ENCODE measurements at places on chromosomes 11 and 22.

- no peak for DNase-seq
Observed at GRCh38 chr11:71222318-71223080, 29.9 kb downstream of the SHANK2 start.

DNA sequence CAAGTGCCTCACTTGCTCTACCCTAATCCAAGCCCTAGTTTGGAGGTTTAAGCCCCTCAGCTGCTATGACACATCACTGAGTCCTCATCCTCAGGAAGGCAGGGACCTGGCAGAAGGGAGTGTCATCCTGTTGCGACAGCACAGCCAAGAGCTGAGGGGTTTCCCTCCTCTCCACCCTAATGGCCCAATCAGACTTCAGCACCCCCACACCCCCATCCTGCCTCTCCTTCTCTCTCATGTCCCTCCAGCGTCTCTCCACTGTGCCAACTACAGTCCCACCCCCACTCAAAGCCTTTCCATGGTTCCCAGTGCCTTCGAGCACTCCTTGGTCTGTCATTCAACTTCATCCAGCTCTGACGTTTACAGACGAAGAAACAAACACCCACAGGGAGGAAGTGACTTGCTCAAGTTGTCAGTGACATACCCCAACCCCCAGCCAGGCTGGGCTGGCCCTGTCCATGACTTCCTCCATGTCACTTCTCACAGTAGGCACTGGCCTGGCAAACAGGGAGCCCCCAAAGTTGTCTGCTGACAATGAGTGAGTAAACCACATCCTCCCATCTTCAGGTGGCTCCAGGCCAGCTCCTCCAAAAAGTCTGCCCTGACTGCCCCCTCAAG lies 15.6 kb downstream of the ARAP1 start:
- DNase-seq = peak; percentile 65

- DNase-seq = no peak
Observed at GRCh38 chr22:21755851-21756284, 20.3 kb upstream of the YPEL1 start.

- no peak for DNase-seq
Observed at GRCh38 chr22:49351761-49352227, 475.9 kb downstream of the BRD1 start.

DNA sequence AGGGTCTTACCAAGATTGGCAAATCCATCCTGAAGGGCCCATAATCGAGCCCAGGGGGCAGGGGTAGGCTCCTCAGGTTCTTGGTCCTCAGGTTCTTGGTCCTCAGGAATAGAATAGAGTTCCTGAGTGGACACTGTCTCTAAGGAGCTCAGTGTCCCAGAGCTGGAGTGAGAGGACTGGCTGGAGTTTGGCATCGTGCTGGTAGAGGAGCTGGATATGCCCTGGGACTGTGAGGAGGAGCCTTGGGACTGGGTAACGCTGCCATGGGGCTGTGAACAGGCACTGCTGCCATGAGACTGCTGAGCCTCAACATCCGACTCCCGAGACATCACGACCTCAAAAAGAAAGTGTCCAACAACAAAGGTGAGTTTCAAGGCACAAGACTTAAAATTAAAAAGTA lies 7.2 kb downstream of the CHEK2 start:
- DNase-seq = no peak

DNA sequence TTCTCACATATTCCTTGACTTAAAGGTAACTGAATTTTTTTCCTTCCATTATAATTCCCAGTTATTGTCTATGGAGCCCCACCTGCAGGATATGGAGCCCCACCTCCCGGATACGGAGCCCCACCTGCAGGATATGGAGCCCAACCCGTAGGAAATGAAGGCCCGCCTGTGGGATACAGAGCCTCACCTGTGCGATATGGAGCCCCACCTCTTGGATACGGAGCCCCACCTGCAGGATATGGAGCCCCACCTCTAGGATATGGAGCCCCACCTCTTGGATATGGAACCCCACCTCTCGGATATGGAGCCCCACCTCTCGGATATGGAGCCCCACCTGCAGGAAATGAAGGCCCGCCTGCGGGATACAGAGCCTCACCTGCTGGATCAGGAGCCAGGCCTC lies 28.1 kb downstream of the WBP2NL start:
- DNase-seq = no peak

GRCh38 chr22:30294066-30294465 lies 4.8 kb upstream of the CASTOR1 start:
- DNase-seq = no peak

DNA sequence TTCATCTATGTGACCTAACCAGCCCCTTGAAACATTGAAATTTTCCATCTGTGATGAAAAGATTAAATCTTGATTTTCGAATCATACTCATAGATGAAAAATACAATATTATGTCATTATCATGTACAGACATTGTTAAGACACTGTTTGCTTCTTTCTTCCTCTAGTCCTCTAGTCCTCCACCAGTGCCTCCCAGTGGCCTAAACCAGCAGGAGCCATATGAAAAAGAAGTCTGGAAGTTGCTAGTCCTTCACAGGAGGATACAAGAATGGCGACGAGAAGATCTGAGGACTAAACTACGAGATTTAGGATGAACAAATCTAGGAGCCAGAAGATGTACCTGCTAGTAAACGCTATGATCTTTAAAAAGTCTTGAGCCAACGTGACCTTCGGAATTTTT lies 134.1 kb downstream of the SLC17A6 start:
- DNase-seq = no peak
